Mucosa of gallbladder (tissue), 1 donor: ENCODE measurements at places on chromosomes 4 and X. TPM values are rescaled to one million over a fixed set of nuclear protein-coding genes. Genes with fewer than 3 reads are reported as not detected.

DNA sequence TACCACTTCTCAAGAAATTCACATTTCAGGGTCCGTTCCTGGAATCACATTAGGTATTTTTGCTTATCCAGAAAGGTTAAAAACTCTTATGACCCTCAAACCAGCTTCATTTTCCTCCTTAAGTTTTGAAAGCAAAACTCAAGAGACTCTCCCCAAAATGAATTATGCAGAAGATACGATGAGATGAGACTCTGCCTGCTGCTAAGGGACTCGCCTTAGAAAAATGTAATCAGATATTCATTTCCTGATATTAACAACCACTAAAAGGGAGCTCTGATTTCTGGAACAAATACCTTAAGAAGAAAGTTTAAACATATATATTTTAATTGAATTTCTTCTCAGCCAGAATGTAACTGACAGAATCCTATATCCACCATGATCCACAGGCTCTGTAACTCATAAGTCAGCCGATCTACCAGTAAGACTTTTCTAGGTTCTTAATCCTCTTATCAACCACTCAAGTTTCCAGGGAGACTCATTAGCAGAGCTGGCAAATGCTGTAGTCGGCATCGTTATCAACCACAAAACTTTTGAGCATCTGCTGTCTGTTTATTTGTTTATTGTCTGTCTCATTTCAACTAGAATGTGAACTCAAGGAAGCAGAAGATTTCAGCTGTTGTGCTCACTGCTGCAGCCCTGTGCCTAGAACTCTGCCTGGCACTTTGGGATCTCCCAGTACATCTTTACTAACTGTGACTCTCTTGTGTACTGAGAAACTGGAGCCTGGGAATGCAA lies 112.5 kb downstream of the LDB2 start:
- DNase-seq: no peak

DNA sequence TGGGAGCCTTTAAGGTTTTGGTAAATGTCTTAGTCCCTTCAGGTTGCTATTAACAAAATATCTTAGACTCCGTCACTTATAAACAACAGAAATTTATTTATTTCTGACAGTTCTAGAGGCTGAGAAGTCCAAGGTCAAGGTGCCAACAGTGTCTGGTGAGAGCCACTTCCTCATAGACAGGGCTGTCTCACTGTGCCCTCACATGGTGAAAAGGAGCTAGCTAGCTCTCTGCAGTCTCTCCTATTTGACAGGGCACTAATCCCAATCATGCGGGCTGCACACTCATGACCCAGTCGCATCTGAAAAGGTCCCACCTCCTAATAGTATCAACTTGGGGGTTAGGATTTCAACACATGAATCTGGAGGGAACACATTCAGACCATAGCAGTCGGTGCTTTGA lies 63.4 kb upstream of the KLF3 start:
- no peak for DNase-seq

GRCh38 chr4:115165503-115165902 lies 52.1 kb upstream of the NDST4 start:
- DNase-seq: no peak

GRCh38 chrX:21723084-21723483 lies 34.8 kb downstream of the SMPX start:
- DNase-seq: no peak

DNA sequence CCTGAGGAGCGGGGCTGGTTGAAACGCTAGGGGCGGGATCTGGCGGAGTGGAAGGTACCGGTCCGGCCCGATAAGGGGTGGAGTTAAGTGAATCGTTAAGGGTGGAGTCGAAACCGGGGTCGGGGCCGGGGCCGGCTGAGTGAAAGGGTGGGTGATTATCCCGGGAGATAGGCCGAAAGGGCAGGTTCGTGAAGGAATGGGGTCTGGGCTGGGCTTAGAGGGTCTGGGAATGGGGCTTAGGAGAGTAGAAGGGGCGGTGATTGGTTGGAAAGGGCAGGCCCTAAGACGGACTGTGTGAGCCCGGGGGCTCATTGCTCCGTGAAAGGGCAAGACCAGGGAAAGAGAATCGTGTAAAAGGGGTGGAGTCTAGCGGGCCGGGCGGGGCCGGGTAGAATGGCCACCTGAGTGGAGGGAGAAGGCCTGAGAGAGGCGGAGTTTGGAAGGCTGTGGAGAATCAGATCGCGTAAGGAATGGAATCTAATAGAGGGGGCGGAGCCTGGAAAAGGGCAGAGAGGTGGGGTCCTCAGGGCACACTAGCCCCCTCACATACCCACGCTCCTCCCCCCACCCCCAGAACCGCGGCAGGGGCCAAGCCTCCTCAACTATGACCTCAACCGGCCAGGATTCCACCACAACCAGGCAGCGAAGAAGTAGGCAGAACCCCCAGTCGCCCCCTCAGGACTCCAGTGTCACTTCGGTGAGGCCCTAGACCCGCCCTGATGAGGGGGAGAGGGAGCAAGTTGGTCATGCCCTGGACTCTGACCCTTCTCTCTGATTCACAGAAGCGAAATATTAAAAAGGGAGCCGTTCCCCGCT lies 430 bp downstream of the HDAC6 start:
- peak; percentile 78 for DNase-seq

DNA sequence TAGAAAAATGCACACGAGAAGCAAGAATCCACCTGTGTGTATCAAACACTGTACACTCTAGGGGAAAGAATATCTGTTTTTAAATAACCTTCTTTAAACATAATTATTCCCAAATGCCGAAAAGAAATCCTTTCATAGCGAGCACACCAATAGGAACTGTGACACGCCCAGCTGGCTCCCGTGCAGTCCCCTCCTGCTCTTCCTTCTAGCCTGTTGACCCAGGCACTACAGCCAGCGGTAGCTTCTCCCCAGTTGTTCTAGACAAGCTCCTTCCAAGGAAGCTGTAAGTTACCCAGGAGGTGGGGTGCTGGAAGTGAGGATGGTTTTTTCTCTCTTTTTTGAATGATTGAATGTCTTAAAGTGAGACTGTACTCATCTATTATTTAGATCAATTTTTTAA lies 19.5 kb upstream of the NOCT start:
- DNase-seq: no peak

DNA sequence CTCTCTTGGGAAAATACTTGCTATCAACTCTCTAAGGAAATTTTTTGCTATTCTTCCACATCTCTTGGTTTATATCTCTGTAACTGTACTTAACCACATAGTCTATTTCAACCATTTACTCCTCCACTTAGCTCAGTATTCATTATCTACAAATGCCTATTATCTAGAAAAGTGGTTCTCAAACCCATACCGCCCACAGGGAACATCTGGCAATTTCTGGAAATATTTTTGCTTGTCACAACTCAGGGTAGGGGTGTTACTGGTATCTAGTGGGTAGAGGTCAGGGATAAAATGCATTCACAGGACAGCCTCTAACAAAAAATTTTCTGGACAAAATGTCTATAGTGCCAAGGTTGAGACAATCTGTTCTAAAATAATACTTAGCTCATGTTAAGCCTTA lies 14.4 kb downstream of the ATRX start:
- no peak for DNase-seq

- no peak for DNase-seq
Measured at GRCh38 chr4:185520119-185520518, 15.2 kb downstream of the PDLIM3 start.

GRCh38 chrX:126550816-126551215 lies 1.8 kb downstream of the DCAF12L1 start:
- DNase-seq: no peak

GRCh38 chr4:181690498-181690897 lies 552.7 kb upstream of the TENM3 start:
- DNase-seq: no peak

- DNase-seq: no peak
Measured at GRCh38 chr4:79267671-79268070, 58.2 kb downstream of the NAA11 start.

DNA sequence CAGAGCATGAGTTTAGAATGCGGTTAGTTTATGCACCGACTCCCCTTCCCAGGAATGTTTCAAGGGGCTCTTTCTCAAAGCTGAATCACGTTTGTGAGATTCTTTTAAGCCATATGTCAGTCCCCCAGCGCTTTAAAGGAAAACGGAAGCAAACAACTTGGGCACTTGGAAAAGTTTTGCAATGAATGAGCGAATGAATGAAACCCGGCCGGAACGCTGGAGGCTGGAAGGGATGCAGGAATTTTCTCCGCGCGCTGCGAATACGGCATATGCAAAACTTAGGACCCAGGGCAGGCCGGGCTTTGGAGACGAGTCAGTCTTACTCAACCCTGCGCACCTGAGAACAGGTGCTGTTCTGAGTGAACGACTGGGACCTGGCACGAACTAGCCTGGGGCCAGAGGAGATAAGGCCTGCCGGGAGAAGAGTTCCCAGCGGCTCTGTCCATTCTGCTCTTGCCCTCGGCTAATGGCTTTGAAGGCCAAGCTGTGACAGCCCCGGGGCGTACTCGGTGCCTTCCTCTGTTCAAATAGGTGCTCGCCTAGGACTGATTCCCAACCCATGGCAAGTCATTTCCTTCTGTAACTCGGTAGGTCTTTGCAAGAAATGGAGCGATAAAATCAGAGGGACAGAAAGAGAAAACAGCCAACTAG lies 743 bp upstream of the NRK start:
- DNase-seq: no peak

DNA sequence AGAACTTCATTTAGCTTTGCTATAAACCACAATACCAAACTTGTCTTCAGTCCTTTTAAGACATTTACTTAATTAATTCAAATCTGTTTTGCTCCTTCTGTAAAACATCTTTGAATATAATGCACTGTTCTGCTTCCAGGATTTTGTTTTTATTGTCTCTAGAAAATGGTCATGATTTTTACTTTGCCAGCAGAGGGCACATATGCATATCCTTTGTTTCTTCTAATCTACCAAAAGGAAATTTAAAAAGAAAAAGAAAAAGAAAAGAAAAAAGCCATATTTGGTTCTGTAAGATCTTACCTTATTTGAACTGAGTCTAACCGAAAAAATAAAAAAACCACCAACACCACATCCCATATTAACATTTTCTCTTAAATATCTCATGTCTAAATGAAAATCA lies 101.9 kb upstream of the CCSER1 start:
- no peak for DNase-seq

DNA sequence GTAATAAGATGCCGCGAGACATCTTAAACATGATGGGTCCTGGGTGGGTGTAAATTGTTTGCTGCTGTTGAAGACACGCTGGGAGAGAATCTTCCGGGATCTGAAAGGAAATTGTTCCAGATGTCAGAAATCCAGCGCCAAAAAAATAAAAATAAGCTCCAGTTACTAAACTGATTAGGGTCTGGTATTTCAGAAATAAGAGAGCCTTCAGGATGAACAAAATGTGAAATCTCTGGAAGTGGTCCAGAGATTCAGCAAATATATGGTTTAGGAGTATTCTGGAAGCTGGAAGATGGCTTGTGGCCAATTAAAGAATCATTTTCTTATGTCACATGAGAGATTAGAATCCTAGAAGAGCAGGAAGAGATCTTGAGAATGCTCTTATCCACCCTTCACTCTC lies 75.8 kb upstream of the NHS start:
- no peak for DNase-seq

- no peak for DNase-seq
Measured at GRCh38 chr4:10925996-10926395, 241.4 kb upstream of the CLNK start.

GRCh38 chr4:123438031-123438430 lies 41.4 kb downstream of the SPRY1 start:
- DNase-seq: no peak

DNA sequence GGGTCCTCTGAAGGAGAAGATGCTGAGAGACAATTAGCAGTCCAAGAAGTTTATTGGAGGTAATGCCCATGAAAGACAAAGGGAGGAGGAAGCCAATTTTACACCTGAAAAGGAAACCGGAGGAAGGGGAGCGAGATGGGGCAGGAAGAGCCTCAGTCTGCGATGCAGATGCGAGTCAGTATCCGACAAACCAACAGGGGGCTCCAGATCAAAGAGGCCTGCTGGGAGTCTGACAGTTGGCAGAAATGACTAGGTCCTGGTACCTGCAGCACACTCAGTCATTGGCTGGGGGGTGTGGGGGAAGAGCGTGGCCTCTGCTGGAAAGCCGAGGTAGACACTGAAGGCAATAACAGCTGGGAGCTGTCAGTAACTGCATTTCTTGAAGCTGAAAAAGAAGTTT lies 231.1 kb upstream of the CENPE start:
- no peak for DNase-seq

Gene GYG2
- 5.4 TPM for total RNA-seq

Gene RAB40A
- 0.92 TPM for total RNA-seq

Gene ELK1
- total RNA-seq: 28.7 TPM

Gene NCAPG
- total RNA-seq: 1.4 TPM
